B cell (primary cell): ENCODE measurements at places on chromosomes 16 and 17. TPM values are rescaled to one million over a fixed set of nuclear protein-coding genes. Genes with fewer than 3 reads are reported as not detected.

DNA sequence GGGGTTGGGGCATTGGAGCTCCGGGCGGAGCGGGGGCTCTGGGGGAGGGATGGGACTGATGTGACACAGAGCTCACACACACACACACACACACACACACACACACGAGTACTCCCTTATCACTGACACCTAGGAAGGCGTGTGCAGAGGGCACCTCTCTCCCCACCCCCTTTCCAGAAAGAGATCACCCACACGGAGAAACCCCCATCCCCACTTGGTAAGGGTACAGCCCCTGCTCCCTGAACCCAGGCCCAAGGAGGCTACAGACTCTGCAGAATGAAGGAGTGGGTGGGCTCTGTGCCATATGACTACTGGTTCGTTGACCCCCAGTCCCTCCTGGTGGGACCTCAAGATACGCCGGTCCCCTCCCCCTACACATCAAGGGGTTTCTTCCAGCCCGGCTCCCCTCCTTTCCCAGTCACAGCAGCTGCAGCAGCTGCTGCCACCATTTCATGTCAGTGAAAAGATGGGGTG is 8.7 kb upstream of the ARHGAP23 start:
- no peak overlapping the region for H3K4me3 ChIP-seq
- no peak overlapping the region for H3K27ac ChIP-seq
- H3K36me3 ChIP-seq = no peaks in the 10 kb centered on the region
- no peak for DNase-seq

GRCh38 chr17:73829676-73830280 is 185.5 kb upstream of the SDK2 start:
- H3K36me3 ChIP-seq = no peaks in the 10 kb centered on the region
- no peaks in the 10 kb centered on the region for H3K27me3 ChIP-seq
- DNase-seq = no peak
- no peak overlapping the region for H3K27ac ChIP-seq
- no peaks in the 10 kb centered on the region for H3K4me1 ChIP-seq

Gene RMI2
- 25.5 and 27.0 TPM in 2 replicates for total RNA-seq

- peak overlapping the region; percentile 85 for H3K4me3 ChIP-seq
- H3K27ac ChIP-seq = peak overlapping the region; percentile 34
- DNase-seq = peak; percentile 88
- no peaks in the 10 kb centered on the region for H3K36me3 ChIP-seq
- no peaks in the 10 kb centered on the region for H3K27me3 ChIP-seq
These were observed 7.4 kb upstream of the FLYWCH1 start for GRCh38 chr16:2904100-2904921.

Gene SLC9A5
- 1.7 and 2.4 TPM in 2 replicates for total RNA-seq

GRCh38 chr17:46135879-46136563 is 57.2 kb downstream of the KANSL1 start:
- no peak overlapping the region for H3K4me3 ChIP-seq
- H3K27me3 ChIP-seq = no peaks in the 10 kb centered on the region
- H3K4me1 ChIP-seq = peaks cover 17% of the 10 kb centered on the region

- peaks cover 14% of the 10 kb centered on the region for H3K4me1 ChIP-seq
- DNase-seq = no peak
- H3K36me3 ChIP-seq = no peaks in the 10 kb centered on the region
- no peak overlapping the region for H3K4me3 ChIP-seq
- H3K27ac ChIP-seq = no peak overlapping the region
These were observed 5.4 kb downstream of the ITGAE start for GRCh38 chr17:3795390-3796102.

GRCh38 chr17:32551186-32551955 is 64.6 kb downstream of the CDK5R1 start:
- H3K27me3 ChIP-seq = no peaks in the 10 kb centered on the region
- peak overlapping the region; percentile 4 for H3K27ac ChIP-seq
- H3K36me3 ChIP-seq = no peaks in the 10 kb centered on the region
- peaks cover 21% of the 10 kb centered on the region for H3K4me1 ChIP-seq
- no peak overlapping the region for H3K4me3 ChIP-seq

GRCh38 chr16:77225182-77225581 is 26.0 kb downstream of the SYCE1L start:
- H3K27ac ChIP-seq = no peak overlapping the region
- no peaks in the 10 kb centered on the region for H3K4me1 ChIP-seq
- DNase-seq = no peak

Gene C16orf96
- 0.66 and 0.79 TPM in 2 replicates for total RNA-seq

- H3K4me3 ChIP-seq = no peak overlapping the region
- H3K27ac ChIP-seq = no peak overlapping the region
- H3K4me1 ChIP-seq = no peaks in the 10 kb centered on the region
These were observed 128.1 kb upstream of the FOXF1 start for GRCh38 chr16:86382067-86382773.

DNA sequence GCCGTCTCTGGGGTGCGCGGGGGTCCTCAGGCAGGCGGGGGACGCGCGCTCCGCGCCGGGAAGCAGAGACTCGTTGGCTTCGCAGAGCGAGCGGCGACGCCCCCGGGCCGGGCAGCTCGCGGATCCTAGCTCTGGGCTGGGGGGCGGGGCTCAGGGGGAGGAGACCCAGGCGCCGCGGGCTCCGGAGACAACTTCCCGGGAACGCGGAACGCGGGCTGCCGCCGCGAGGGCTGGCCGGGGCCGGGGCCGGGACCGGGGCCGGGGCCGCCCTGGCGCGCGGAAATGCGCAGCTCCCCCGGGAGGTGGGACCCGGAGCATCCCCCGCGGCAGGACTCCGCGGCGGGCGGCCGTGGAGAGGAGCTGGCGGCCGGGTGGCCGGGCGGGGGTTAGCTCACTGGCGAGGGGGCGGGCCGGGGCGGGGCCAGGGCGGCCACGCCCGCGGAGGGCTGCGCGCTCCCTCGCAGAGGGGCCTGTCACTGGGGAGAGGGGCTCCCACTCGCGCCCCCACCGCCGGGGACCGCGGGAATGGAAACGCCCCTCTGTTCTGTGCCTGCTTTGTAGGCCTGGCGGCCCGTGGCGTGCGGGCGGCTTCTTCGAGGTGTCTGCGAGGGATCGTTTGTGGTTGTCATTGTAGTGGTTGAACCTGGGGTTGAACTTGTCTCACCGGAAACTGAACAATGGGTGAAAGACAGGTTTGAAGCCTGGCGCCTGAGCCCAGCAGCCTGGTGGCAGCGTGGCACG is at the start of gene GAS7:
TSS of gene GAS7 (minus strand) at position 98 of the 741 bp plus-strand sequence.
- DNase-seq = peak; percentile 46
- peaks cover 4% of the 10 kb centered on the region for H3K4me1 ChIP-seq
- no peaks in the 10 kb centered on the region for H3K27me3 ChIP-seq
- peak within 1 kb of the TSS; percentile 31 for H3K4me3 ChIP-seq

Gene TCF25
- 444 and 493 TPM in 2 replicates for total RNA-seq

GRCh38 chr16:27776556-27777225 is 226.7 kb downstream of the KATNIP start:
- H3K27ac ChIP-seq = no peak overlapping the region
- H3K4me3 ChIP-seq = no peak overlapping the region
- H3K36me3 ChIP-seq = peaks cover 4% of the 10 kb centered on the region
- H3K27me3 ChIP-seq = no peaks in the 10 kb centered on the region
- H3K4me1 ChIP-seq = no peaks in the 10 kb centered on the region
- no peak for DNase-seq

GRCh38 chr16:54030451-54030850 is 256.1 kb downstream of the IRX3 start:
- no peak for DNase-seq
- no peak overlapping the region for H3K4me3 ChIP-seq
- no peaks in the 10 kb centered on the region for H3K4me1 ChIP-seq
- H3K27me3 ChIP-seq = no peaks in the 10 kb centered on the region
- H3K36me3 ChIP-seq = no peaks in the 10 kb centered on the region

- no peaks in the 10 kb centered on the region for H3K36me3 ChIP-seq
- H3K27ac ChIP-seq = no peak overlapping the region
- DNase-seq = no peak
- no peaks in the 10 kb centered on the region for H3K27me3 ChIP-seq
- no peaks in the 10 kb centered on the region for H3K4me1 ChIP-seq
These were observed 22.4 kb upstream of the TEKT1 start for GRCh38 chr17:6853764-6854442.

Gene GOT2
- 31.2 and 33.6 TPM in 2 replicates for total RNA-seq

- DNase-seq = no peak
- no peaks in the 10 kb centered on the region for H3K27me3 ChIP-seq
- no peak overlapping the region for H3K27ac ChIP-seq
- peaks cover 11% of the 10 kb centered on the region for H3K4me1 ChIP-seq
- no peaks in the 10 kb centered on the region for H3K36me3 ChIP-seq
- H3K4me3 ChIP-seq = no peak overlapping the region
These were observed 12.4 kb upstream of the TEX19 start for GRCh38 chr17:82346342-82347300.

Gene ACAP1
- 371 and 392 TPM in 2 replicates for total RNA-seq

GRCh38 chr16:23962001-23962400 is 126.2 kb downstream of the PRKCB start:
- DNase-seq = no peak
- H3K36me3 ChIP-seq = peaks cover 41% of the 10 kb centered on the region

Gene BAIAP2
- 11.2 and 12.0 TPM in 2 replicates for total RNA-seq

Gene AKAP1
- total RNA-seq = 20.1 and 27.1 TPM in 2 replicates

- H3K36me3 ChIP-seq = no peaks in the 10 kb centered on the region
- H3K4me1 ChIP-seq = no peaks in the 10 kb centered on the region
- H3K27ac ChIP-seq = no peak overlapping the region
- no peak for DNase-seq
- no peaks in the 10 kb centered on the region for H3K27me3 ChIP-seq
- no peak overlapping the region for H3K4me3 ChIP-seq
These were observed 32.8 kb upstream of the ABCC12 start for GRCh38 chr16:48188449-48189102.

DNA sequence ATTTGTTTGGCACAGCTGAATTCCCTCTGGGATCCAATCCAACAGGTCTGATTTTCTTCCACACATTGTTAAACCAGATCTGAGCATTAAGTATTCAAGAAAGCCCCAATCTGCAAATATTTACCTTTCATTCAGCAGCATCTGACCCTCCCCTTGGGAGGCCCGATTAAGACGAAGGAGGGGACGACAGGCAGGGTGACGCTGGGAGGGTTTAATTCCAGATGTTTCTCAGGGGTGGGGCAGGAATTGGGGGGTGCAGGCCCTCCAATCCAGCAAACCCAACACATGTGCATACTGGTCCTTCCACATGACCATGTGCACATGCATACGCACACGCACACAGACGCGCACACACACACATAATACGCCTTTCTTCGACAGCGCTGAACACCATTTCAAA is 240.5 kb downstream of the GSG1L start:
- H3K4me3 ChIP-seq = no peak overlapping the region
- H3K27ac ChIP-seq = no peak overlapping the region
- no peaks in the 10 kb centered on the region for H3K4me1 ChIP-seq

DNA sequence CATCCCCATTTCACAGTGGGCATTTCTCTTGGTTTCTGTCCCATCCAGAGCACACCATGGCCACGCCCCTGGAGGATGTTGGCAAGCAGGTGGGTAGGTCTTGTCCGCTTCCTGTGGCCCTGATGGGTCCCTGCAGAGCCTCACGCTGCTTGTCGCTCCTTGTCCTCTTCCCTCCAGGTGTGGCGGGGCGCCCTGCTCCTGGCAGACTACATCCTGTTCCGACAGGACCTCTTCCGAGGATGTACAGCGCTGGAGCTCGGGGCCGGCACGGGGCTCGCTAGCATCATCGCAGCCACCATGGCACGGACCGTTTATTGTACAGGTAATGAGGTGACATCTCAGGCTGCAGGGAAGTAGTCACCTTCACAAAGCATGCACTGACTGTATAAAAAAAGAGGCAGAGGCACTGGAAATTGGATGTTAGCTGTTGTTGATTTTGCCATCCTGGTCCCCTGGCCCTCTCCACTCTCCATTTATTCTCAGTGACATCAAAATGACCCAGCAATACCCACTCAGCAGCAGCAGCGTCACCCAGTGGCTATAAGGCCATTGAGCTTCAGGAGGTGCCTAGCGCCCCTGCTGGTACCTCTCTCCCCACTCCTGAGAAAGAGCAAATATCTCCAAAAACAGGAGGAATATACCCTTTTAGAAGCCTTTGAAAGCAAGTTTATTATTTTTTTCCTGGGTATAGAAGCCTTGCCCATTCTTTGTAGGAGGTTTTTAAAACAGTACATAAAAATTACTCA is 13.7 kb downstream of the METTL22 start:
- no peaks in the 10 kb centered on the region for H3K27me3 ChIP-seq
- no peak for DNase-seq
- H3K4me1 ChIP-seq = no peaks in the 10 kb centered on the region
- no peak overlapping the region for H3K27ac ChIP-seq
- H3K4me3 ChIP-seq = no peak overlapping the region

Gene OSGIN1
- 1.2 and 1.8 TPM in 2 replicates for total RNA-seq

DNA sequence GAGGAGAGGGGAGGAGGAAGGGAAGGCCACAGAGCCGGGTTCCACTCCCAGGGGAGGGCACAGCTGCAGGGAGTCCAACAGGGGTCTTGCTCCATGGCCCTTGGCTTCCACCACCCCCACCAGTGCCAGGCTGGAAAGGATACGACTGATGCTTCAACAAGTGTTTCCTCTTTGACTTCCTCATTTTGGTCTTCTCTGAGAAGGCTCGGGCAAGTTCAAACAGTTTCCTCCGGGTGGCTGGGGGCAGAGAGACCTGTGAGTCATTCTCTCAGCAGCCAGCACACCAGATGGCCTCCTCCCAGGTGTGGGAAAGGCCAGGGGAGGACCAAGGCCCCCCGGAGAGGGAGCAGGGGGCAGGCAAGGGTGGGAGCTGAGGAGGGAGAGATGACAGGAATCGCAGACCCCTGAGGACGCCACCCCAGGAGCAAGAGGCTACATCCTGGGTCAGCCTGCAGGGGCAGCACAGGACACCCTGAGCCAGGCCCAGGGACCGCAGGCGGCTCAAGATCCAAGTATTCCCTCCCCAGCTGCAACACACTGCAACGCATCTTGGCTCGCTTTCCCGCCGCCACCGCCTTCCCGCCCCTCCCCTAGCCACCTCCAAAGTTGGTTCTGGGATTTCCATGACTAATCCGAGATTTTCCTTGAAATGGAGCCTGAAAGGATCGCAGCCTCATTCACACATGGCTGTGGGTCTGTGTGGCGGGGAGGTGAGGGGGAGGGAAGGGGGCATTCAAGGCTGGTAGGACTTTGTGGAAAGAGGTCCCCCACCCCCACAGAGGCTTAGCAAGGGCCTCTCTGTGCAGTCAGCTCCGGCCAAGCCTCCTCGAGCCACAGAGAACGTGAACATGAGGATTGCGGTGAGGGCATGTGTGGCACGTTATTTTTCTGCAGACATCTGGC is 18.4 kb upstream of the MRPS23 start:
- H3K27ac ChIP-seq = no peak overlapping the region
- H3K27me3 ChIP-seq = peaks cover 3% of the 10 kb centered on the region
- H3K4me3 ChIP-seq = no peak overlapping the region
- peak; percentile 79 for DNase-seq

Gene OR4D1
- total RNA-seq = not detected in 2 replicates

DNA sequence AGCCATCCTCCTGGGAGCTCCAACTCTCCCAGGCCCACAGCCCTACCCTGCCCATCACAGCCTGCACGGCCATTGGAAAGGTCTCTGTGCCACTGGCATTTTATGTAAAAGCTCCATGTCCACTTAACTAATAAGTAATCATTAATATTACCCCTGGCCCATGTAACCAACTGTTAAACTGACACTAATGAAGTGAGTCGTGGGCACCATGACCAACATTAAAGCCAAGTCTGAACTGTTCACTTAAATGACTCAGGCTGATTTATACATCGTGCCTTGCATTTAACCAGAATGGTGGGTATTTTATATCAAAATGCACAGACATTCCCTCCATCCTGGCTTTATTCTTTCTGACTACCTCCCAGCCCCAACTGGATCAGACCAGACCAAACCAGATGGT is 229.3 kb downstream of the SOX9 start:
- no peak overlapping the region for H3K27ac ChIP-seq
- no peaks in the 10 kb centered on the region for H3K4me1 ChIP-seq
- H3K27me3 ChIP-seq = no peaks in the 10 kb centered on the region
- no peak for DNase-seq
- H3K4me3 ChIP-seq = no peak overlapping the region
- no peaks in the 10 kb centered on the region for H3K36me3 ChIP-seq
